NCI-H2081 treated with DMSO at 0.1 percent for 48 hours (cell line): ENCODE measurements at places on chromosomes 6 and 20.

GRCh38 chr6:117986396-117986795, 79.3 kb downstream of the SLC35F1 start:
- DNase-seq, result no peak

- no peak for DNase-seq
Measured at GRCh38 chr6:21137700-21138335, 455.7 kb upstream of the SOX4 start.

- DNase-seq, result no peak
Measured at GRCh38 chr6:135085700-135086413, 31.2 kb upstream of the HBS1L start.

GRCh38 chr6:38973178-38974057, 75.2 kb upstream of the GLP1R start:
- peak; percentile 14 for DNase-seq
